Brain (organoid and tissue), 16 donors: ENCODE measurements at places on chromosomes 12 and 14.
A peak's percentile ranks its signal among the peaks of the same experiment; 100 is the strongest.

GRCh38 chr14:63642656-63643382 lies 1.1 kb upstream of the WDR89 start:
- no peak for DNase-seq

GRCh38 chr14:76695263-76695920 lies 65.9 kb upstream of the VASH1 start:
- DNase-seq: no peak

GRCh38 chr12:38921025-38921677 lies 15.8 kb upstream of the CPNE8 start:
- peak; percentile 41 for DNase-seq

DNA sequence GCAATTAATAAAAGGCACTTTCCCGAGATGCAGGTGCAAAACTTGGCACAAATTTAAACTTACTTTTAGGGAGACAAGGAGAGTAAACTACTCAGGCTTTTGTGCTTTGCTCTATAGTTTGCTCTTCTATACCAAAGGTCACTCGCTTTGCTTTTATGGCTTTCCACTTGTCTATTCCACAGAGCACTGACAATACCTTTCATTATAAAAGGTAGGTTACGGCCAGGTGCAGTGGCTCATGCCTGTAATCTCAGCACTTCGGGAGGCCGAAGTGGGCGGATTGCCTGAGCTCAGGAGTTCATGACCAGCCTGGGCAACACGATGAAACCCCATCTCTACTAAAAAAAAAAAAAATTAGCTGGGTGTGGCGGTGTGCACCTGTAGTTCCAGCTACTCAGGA lies 32.9 kb downstream of the ALKBH1 start:
- no peak for DNase-seq

- DNase-seq: no peak
Observed at GRCh38 chr12:93230326-93230720, 147.4 kb upstream of the NUDT4 start.

DNA sequence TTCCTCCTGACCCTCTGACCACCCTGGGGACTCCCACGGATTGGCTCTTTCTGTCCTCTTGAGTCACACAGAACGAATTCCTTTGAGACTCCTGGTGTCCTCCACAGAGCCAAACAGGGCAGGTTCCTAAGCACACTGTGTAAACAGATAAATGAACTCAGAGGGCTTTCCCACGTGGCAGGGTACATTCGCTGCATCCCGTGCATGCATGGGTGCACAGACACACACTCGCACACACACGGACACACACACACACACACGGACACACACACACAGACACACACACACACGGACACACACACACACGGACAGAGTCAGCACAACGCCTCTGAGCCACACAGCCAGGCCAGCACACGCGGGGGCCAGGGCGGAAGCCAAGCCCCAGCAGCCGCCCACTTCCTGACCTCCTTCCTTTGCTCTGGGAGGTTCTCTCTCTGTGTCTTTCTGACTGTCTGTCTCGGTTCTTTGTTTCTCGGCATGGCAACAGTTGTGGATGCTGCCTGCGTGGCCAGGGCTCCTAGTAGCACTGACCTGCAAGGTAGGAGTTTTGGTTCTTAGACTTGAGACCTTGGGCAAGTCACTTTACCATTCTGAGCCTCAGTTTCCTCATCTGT lies 706 bp downstream of the CRACR2A start:
- no peak for DNase-seq

- peak; percentile 99 for DNase-seq
Observed at GRCh38 chr14:99806836-99807235, 13.6 kb downstream of the EML1 start.

DNA sequence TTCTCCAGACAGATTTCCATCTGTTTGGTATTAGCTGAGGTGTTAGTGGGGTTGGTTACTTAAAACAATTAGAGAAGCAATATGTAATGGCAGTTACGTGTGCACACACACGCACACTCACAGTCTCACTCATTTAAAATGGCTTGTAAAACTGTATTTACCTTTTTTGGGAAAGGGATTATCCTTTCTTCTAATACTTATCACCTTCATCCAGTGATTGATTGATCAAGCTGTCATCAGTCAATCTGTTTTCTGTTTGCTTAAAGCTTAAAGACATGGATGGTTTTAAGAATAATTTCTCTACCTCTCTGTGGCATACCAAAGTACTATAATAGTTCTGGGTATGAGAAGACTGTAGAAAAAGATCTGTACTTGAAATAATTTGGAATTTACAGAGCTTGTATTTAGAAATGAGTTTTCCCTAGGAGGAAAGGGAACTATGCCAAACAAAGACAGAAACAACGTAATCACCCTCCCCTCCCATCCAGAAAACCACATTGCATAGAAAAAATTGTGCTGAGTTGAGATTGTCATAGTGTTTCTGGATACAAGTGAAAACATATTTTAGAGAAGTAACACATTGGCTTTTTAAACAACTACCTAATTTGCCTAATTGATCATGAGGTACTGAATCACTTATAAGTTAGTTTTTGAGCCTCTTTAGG lies 455.8 kb downstream of the PCNX1 start:
- peak; percentile 50 for DNase-seq

DNA sequence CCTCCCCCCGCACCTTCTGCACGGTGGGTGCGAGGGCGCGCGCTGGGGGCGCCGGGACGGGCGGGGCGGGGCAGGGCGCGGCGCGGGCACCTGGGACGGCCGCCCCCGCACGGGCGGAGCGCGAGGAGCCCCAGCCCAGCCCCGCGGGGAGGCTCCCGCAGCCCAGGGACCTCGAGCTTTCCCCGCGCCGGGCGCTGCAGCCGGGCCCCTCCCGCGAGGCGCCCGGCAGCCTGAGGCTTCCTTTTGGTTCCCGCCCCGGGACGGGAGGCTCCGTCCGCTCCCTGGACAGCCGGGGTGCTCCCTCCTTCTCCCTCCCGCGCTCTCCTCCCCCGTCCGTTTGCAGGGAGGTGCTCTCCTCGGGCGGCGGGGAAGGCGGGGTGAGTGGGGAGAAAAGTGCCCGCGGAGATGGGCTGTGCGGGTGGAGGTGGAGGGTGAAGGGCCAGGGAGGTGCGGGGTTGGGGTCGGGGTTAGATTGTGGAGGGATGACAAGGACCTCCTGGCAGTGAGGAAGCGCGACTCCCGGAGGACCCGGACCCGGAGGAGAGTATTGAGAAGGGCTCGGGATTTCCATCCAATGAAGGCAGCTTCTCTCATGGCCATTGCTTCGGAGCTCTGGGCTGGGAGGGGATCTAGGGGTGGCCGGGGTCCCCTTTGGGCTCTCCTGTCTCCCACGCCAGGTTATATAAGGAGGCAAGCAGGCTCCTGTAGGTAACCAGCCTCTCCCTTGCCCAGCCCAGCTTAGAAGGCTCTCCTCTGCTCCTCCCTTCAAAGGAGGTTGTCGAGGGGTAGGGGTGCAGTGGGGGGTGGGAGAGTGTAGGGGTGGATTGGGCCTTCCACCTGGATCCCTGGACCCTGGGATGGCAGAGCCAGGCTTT lies 645 bp downstream of the JDP2 start:
- DNase-seq: no peak

- no peak for DNase-seq
Observed at GRCh38 chr14:72256055-72256454, 323.8 kb downstream of the RGS6 start.

DNA sequence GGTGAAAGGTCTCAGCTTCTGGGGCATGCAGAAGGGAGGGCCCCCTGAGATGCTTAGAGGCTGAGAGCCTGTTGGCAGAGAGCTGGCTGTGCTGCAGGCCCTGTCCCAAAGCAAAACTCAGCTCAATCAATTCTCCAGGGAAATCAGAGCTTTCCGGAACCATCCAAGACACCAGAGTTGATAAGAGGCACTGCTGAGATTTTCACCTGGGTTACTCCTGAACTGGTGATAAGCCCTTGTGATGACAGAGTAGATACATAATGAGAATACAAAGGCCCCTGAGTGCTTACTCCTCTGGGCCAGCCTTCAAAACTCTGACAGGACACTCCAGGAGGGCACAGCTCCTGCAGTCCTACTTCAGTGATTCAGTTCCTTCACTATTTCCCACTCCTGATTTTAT lies 63.9 kb downstream of the ARL6IP4 start:
- no peak for DNase-seq

DNA sequence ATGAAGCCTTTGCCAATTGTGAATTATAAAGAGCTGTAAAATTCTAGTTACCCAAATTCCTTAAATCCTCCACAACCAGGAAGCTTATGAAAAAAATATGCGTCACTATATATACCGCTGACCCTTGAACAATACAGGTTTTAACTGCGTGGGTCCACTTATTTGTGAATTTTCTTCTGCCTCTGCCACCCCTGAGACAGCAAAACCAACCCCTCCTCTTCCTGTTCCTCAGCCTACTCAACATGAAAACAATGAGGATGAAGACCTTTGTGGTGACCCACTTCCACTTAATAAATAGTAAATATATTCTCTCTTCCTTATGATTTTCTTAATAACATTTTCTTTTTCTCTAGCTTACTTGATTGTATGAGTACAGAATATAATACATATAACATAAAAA lies 42.2 kb downstream of the CMKLR1 start:
- no peak for DNase-seq

GRCh38 chr12:62698701-62699101 lies 232.1 kb downstream of the MON2 start:
- DNase-seq: no peak

DNA sequence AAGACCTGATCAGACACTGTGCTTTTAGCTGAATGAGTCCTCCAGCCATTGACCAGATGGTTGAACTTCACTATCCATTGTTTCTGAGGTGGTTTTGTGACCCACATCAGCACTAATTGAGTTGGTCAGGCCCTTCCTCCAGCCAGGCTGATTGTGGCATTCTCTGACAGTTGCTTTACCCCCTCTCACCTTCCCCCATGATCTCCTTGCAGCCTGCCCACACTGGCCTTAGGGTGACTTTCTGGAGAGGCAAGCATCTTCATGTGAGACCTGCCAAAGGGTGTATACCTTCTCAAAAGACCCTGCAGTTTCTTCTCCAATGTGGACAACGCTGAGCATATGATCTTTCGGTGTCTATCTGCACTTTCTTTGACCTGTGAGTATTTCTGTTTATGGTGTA lies 83.9 kb downstream of the GPATCH2L start:
- DNase-seq: no peak

DNA sequence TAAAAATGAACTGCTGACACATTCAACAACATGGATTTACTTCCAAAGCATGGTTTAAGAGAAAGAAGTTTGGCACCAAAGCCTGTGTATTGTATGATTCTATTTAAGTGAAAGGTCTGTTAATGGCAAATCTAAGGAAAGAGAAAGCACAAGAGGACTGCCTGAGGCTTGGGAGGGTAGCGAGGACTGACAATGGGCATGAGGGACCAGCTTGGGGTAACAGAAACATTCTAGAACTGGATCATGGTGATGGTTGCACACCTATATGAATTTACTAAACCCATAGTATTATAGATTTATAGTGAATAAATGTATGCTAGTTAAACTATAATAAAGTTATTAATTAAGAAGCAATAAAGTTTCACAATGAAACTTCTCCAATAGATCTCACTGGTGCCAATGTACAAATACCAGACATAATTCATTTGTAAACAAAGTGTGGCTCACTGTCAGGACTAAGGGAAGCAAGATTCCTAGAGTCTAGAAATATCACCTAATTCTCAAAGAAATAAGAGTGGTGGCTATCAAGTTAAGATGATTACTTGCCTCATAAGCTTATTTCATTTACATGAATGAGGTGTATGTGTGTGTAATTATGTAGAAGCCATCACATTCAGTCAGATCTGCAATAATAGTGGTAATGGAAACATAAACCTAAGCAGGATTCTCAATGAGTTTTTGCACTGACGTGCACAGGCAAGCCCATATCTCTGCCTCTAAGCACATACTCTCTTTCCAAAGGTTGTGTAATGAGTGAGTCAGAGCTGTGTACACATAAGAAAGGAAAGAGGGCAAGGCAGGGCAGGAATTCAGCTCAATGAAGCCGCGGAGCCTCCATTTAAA lies 353.4 kb downstream of the KCNH5 start:
- no peak for DNase-seq

DNA sequence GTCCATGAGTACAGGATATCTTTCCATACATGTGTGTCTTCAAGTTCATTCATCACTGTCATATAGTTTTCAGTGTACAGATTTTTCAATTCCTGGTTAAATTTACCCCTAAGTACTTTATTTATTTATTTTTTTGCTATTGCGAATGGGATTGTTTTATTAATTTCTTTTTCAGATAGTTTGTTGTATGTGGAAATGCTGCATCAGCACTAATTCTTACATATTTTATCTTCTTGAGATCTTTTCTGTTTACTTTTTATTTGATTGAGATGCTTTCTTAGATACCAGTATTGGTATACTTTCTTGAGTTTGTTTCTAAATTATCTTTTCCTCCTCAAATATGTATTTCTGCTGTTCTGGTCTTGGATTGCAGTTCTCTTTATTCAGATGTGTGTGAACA lies 148.9 kb downstream of the RGS6 start:
- DNase-seq: no peak

- DNase-seq: no peak
Observed at GRCh38 chr12:96255077-96255476, 60.9 kb downstream of the ELK3 start.

DNA sequence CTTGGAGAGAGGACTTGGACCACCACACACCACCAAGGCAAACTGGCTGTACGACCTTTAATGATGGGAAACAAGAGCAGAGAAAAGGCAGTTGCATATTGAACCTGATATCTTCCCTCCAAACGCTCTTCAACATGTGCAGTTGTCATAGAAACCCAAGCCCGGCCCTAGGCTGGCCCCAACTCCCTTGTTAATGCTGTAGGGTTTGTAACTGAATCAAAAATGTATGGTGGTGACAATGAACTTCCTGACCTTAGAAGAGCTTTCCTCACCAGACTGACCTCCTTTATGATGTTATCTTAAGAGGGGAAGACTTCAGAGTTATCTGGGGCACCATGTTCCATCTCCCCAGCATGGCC lies 12.3 kb downstream of the APOLD1 start:
- DNase-seq: no peak

DNA sequence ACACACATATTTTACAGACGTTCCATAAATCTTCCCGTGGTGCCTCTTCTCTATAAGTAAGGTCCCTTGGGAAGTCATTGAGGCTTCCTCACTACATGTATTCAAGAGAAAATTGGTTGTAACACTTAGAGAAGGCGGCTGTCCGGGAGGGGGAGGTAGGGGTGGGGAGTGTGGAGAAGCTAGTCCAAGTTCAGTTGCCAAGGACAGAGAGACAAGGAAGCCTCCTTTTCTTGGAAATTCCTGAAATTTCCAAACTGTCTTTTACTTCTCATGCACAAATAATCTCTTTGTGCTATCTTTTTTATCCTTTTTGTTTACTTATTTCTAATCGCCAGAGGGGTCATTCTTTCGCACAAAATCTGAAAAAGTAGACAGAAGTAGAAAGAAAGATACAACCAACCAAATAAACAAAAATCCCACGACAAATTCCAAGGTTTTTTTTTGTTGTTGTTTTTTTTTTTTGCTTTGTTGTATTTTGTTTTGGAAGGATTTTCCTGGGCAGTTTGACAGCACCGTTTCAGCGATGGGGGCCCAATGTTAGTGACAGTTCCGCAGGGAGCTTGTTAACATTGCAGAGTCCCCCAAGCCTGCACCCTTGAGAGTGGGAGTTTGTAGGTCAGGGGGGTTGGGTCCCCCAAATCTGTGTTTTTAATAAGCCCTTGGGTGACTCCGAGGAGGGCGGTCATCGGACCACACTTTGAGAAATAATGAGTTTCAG lies 45.2 kb downstream of the MAP1LC3B2 start:
- peak; percentile 86 for DNase-seq
